Activated gamma-delta T cell treated with Interleukin-2 at 50 U/mL for 16 hours (primary cell): ENCODE measurements at places on chromosomes 1 and 21.

- no peak for DNase-seq
These were observed 94.7 kb upstream of the SLC25A33 start for GRCh38 chr1:9444532-9444931.

GRCh38 chr1:159892944-159893343 lies 7.0 kb downstream of the CFAP45 start:
- no peak for DNase-seq

DNA sequence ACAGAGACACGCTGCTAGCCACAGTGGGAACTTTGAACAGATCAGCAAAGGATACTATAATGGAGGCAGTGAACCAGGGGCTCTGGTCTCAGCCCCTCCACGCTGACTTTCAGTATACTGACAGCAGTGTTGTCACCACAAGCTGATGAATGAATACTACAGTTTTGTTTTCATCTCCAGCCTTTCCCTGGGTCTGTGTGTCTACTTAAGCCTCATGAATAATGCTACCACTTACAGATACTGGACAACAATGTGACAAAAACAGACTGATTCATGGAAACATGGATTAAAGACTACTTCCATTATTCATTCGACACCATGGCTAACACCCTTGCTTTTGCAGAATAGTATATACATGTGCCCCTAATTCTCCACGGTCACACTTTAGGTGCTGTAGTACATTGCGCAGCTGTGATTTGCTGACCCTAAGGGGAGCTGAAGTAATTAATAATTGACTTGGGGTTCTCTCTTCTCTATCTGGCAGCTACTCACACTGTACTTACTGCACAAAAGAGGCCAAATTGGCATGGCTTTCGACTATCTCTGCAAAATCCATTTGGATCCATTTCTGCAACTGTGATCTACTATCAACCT lies 203.2 kb upstream of the LYPLAL1 start:
- DNase-seq, result no peak

GRCh38 chr21:29332461-29333362 lies 34.0 kb downstream of the BACH1 start:
- DNase-seq, result no peak

GRCh38 chr1:19414515-19415121 lies 70.7 kb downstream of the CAPZB start:
- no peak for DNase-seq

- DNase-seq, result no peak
These were observed 86.2 kb downstream of the NGF start for GRCh38 chr1:115251856-115252255.

DNA sequence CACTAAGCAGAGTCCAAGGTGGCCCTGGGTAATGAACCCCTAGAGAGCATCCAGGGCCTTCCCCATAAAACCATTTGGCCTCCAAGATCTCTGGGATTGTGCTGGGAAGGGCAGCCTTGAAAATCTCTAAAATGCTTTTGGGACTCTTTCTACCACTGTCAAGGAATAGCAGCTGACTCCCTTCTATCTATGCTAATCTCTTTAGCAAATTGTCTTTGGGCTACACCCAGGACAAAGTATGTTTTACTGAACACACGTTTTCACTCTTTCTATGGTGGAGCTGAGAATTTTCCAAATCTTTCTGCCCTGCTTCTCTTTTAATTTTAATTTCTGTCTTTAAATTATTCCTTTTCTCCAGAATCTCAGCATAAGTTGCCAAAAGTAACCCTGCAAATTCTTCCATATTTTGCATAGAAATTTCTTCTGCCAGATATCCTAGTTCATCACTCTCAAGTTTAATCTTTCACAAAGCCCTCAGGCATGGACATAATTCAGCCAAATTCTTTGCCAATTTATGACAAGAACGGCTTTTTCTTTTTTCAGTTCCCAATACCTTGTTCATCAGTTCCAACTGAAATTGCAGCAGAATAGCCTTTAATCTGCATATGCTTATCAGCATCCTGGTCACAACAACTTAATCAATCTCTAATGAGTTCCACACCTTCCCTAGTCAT lies 687.0 kb upstream of the ADGRL4 start:
- no peak for DNase-seq

DNA sequence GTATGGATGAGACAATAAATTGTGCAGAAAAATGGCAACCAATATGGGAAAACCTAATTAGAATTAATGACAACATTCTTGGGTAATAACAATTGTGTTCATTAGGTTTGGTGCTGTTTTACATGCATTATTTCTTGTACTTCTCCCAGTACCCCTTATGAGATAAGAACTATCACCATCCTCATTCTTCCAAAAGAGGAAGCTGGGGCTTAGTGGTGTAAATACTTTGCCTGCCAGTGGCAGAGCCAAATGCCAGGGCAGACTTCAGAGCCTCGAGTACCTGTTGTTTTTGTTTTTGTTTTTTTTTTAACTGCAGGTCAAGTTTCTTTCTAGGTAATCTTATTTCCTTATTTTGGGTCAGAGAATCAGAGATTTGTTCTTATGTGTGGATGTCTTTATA lies 206.4 kb downstream of the RHOU start:
- DNase-seq, result no peak

GRCh38 chr21:36964827-36965719 lies 1.4 kb downstream of the HLCS start:
- no peak for DNase-seq

- DNase-seq, result no peak
These were observed 1887.4 kb downstream of the NCAM2 start for GRCh38 chr21:22885614-22886013.

GRCh38 chr21:35070436-35070835 lies 21.3 kb upstream of the RUNX1 start:
- DNase-seq, result no peak

DNA sequence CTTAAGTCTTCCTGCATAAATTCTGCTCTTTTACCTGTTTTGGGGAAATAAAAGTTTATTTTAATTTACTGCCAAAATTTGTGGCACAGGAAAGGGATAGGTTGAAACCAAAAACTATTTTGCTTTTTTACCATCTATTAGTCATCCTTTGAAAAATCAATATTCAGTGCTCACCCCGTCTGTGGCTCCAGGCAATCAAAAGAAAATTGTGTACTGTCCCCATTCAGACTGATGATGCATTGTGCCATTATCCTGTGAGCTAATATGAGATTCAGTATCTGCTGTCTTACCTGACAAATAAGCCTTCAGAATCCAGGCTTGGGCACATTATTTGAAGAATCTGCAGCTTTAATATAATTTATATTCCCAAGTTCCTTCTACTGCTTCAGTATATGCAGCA lies 650.7 kb downstream of the KIF26B start:
- no peak for DNase-seq

- DNase-seq, result no peak
These were observed 49.3 kb upstream of the POU2F1 start for GRCh38 chr1:167171286-167171929.

DNA sequence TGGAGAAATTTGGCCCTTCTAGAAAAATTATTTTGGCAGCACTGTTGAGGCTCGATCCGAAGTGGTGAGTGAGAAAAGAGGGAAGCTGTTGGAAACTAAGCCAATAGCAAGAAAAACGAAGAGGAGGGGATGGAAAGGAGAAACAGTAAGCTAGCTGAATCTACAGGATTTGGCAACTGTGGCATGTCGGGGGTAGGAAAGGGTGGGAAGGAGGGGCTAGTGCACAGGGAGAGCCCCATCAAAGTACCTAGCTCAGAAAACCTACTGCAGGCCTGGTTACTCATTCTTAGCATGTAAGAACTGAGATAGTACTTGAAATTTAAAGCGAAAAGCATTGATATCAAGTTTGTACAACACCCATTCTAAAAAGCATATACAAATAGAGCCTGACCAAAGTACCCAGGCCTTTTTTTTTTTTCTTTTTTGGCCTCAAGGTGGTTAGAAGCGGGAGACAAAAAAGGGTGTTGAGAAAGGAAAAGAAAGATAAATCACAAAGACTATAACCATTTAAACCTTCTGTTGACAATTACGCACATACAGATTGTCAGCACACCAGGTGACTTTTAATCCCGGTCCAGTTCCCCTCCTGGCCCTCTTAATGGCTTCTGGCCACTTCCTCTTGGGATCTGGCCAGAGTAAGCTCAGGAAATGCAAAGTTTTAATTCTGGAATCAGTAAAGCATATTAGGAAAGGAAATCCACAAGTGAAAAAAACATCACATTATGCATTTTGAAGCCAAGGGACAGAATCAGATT lies 50.4 kb downstream of the SLC16A1 start:
- DNase-seq, result no peak

DNA sequence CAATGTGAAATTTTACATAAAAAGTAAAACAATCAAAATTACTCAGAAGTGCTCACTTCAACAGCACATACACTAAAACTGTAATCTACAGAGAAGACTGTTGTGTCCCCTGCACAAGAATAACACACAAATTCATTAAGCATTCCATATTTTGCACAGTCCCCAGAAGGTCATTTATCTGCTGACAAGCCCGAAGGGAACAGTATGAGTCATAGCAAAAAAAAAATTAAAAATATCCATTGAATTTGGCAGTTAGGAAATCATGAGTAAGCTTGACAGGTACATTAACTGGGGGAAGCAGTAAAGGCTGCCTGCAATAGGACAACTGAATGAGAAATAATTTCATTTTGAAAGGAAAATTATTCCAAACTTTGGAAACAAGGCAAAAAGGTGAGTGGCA lies 3.3 kb upstream of the CACYBP start:
- no peak for DNase-seq

GRCh38 chr1:47991187-47991586 lies 6.0 kb downstream of the TRABD2B start:
- no peak for DNase-seq

DNA sequence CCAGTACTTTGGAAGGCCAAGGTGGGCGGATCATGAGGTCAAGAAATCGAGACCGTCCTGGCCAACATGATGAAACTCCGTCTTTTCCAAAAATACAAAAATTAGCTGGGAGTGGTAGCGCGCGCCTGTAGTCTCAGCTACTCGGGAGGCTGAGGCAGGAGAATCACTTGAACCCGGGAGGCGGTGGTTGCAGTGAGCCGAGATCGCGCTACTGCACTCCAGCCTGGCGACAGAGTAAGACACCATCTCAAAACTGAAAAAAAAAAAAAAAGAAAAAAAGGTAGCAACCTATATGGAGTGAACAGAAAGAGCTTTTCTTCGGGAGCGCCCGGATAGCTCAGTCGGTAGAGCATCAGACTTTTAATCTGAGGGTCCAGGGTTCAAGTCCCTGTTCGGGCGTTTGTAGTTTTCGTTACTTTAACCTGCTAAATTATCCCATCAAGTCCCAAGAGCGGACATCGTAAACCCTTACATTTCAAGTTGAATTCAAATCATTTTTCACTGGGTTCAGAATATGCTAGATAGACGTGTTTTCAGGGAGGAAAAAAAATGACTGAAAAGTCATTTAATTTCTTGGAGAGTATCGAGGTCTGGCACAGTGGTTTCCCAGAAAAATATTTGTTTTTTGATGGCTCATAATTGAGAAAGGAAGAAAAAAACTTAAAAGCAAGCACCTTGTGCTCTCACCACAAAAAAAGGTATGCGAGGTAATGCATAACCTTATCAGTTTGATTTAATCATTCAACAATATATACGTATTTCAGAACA lies 9.8 kb upstream of the MDM4 start:
- DNase-seq, result peak; percentile 58

DNA sequence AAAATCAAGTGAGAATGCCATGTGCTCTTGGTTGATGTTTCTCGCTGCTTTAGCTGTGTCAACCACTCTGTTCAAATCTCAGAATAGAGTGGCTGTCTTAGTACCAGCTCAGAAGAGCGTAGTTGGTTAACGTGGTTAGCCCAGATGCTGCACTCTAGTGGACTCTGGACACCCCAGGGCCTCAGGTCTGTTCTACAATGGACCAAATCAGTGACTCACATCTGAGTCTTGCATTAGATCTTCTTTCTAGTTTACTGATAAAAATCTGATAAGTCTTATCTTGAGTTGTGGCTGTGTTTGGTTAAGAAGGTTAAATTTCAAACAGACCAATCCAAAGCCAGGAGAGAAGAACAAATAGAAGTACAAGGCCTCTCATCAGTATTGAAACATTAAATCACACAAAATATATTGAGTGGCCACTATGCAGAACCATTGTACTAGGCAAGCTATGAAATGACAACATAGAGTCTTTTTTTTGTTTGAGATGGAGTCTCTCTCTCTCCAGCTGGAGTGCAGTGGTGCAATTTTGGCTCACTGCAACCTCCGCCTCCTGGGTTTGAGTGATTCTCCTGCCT lies 104.1 kb downstream of the NR5A2 start:
- no peak for DNase-seq

DNA sequence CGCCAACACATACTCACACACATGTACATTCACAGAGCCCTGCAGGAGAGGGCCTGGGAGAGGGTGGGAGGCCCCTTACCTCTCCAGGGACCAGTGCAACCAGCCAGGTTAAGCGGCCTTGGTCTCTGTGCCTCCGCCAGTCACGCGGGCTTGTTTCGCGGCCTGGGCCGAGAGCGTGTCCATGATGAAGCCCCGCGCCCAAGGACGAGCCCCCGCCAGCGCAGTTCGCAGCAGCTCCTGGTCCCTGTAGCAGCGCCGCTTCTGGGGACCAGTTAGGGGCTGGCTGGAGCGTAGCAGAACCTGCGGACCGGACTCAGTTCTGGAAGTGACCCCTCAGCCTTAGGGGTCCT lies 7.3 kb upstream of the FAM167B start:
- DNase-seq, result no peak

DNA sequence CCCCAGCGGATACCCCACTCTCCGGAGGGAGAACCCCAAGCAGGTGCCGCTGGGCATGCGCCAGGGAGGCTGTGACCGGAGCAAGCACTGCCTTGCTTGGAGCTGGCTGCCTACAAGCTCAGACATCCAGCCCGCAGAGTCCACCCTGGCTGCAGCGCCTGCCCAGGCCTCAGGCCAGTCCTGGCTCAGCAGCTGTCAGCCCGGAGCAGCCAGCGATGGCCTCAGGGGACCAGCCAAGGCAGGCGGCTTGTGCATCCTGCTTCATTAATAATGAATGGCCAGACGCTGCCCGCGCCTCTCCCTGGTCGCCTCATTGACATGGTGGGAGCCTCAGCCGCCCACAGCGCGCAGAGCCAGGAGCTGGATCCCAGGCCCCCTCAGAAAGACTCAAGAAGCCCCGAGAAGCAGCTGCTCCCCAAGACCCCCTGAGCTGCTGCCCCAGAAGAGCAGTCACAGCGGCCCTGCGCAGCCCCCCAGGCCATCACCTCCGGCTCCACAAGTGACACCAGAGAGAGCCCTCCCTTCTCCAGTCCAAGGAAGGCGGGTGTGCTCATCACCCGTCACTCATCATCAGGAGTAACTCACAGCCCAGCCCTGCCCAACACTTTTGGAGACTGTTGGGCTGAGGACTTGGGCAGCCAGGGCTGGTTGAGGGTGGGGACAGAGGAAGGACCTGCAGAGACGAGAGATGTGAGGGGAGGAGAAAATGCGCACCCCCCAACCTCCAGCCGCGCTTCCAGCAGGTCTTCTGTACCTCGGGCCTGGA lies 19.6 kb downstream of the KCNAB2 start:
- DNase-seq, result no peak

- no peak for DNase-seq
These were observed 27.6 kb downstream of the KIRREL1 start for GRCh38 chr1:158020886-158021620.
